ENCODE measurements at places on chromosomes 5 and 9. TPM values are rescaled to one million over a fixed set of nuclear protein-coding genes. Genes with fewer than 3 reads are reported as not detected.

The CAMK4 gene
- total RNA-seq = 3.9 TPM

- no peak for DNase-seq
Observed at GRCh38 chr9:35690614-35691333, 1.0 kb upstream of the TPM2 start.

The SAPCD2 gene
- 51.3 TPM for total RNA-seq

DNA sequence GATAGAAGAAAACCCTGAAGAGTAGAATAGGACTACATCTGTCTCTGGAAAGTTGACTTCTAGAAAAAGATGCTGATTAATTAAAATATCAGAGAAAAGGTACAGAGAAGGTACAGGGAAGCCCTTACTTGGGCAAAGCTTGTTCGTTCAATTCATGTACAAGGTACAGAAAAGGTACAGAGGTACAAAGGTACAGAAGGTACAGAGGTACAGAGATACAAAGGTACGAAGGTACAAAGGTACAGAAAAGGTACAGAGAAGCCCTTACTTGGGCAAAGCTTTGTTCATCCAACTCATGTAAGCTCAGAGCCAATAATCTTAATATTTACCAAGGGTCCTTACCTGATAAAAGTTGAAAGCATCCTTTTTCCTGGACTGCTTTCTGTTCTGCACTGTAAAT is 182.3 kb downstream of the PCSK1 start:
- no peak for DNase-seq

The ANKRD18A gene
- total RNA-seq = 2.7 TPM
